Kidney glomerular epithelial cell (primary cell): ENCODE measurements at places on chromosomes 13 and 19.

DNA sequence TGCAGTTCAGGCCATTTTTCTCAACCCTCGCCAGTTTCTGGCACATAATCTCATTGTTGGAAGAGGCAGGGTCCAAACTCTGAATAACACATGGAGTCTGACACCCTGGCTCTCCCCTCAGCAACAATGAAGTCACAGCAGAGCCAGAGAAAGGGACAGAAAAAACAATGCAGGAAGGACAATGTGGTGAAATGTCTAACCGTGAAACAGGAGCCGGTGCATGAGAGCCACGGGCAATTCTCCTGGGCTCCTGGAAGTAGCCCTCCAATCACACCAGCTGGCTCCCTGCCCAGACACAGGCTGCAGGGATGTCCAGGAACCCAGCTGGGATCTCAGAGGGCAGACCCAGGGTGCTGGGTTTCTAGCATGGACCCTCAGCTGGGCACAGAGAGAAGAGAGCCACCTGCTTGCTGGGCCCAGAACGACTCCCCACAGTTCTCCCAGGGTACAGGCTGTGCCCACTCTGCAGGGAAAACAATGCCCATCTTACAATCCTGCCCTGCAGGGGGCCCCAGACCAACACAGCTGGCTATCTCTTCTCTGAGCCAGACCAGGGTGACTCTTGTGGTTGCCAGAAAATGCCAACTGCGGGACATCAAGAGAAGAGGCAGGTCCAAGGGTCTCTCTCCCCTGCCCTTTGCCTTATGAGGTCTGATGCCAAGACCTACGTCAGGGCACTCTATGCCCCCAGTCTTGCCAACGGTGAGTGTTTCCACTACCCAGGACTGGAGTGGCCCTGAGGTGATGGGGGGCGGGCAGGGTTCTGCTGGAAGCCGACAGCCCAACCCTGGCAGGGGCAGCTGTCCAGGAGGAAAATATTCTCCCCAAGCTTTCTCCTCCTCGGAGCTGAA lies 64.5 kb downstream of the CEBPG start:
- no peak for DNase-seq

- no peak for DNase-seq
These were observed 63.8 kb downstream of the SCEL start for GRCh38 chr13:77599351-77599750.

DNA sequence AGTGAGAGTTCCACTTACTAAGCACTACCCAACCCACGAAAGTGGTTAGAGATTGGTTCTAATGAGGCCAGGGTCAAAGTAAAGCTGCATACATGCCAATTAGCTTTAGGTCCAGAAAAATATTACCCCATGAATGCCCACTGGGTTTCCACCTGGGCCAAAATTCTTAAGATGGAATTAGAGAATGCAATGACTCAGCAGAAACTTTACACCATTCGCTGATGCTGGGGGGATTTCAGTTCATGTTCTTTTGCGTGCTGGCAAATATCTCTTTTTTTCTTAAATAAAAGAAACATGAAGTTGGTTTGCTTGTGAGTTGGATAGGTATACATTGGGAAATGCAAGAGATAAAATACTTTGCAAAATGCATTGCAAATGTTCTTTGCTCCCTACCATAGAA lies 715.3 kb upstream of the MIR17HG start:
- DNase-seq: no peak

DNA sequence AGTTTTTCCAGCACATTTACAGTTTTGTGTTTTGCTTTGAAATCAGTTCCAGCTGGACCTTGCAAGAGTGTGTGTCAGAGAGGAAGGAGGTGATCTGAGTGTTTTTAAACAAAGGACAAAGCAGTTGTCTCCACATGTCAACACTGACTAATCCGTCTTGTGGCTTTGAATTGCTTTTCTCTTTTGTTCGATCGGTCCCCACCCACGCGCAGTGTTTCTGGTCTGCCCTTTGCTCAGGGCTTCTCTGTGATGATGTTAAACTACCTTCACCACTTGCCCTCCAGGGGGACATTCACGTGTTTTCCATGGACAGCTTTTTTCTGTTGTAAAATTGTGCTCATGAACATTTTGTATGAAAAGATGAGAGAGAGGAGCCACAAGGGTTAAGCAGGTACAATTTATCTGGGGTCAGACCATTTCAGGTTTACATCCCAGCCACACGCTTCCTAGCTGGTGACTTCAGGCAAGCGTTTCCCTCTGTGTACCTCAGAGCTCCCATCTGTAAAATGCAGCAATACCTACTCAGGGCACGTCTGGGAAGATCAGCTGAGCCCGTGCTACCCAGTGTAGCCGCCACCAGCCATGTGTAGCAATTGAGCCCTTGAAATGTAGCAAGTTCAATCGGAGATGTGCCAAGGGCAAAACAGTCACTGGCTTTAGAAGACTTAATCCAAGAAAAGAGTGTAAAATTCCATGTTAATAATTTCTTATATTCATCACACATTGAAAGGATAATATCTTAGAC lies 13.5 kb upstream of the PLA2G4C start:
- peak; percentile 33 for DNase-seq

GRCh38 chr19:15448778-15449619 lies 757 bp downstream of the WIZ start:
- DNase-seq: no peak

GRCh38 chr13:67224148-67224846 lies 5.8 kb downstream of the PCDH9 start:
- peak; percentile 79 for DNase-seq
